ENCODE measurements at places on chromosomes 13 and 19.

DNA sequence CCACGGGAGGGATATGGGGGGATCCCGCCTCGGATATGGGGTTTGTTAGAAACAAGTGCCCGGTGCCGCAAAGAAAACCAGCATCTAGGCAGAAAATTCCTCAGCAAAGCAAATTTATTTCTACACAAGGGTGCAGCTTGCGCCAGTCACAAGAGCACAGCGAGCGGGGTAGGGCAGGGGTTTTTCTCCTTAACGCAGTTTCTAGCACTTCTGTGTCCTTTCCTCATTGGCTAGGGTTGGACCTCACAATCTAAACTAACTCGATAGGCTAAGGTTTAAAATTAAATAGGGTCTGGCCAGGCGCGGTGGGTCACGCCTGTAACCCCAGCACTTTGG lies 595 bp downstream of the ZNF440 start:
- no peak for DNase-seq

DNA sequence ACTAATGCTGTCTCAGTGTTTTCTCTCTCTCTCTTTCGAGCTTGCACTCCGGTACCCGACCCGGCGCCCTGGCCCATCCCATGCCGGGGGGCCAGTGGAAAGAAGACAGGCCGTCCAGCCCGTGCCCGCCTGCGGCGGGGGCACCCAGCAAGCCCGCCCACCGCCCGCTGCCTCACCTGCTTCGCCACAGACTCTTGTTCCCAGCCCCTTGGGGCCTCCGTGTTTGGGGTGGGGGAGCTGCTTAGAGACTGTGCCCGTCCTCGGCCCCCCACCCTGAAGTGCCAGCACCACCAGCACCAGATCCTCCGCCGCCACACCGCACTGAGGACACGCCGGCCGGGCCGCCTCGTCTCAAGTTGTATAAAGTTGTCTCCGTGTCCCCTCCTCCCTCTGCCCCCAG lies 2.4 kb downstream of the LENG9 start:
- no peak for DNase-seq

GRCh38 chr13:51599444-51600176 lies 15.3 kb downstream of the WDFY2 start:
- no peak for DNase-seq

DNA sequence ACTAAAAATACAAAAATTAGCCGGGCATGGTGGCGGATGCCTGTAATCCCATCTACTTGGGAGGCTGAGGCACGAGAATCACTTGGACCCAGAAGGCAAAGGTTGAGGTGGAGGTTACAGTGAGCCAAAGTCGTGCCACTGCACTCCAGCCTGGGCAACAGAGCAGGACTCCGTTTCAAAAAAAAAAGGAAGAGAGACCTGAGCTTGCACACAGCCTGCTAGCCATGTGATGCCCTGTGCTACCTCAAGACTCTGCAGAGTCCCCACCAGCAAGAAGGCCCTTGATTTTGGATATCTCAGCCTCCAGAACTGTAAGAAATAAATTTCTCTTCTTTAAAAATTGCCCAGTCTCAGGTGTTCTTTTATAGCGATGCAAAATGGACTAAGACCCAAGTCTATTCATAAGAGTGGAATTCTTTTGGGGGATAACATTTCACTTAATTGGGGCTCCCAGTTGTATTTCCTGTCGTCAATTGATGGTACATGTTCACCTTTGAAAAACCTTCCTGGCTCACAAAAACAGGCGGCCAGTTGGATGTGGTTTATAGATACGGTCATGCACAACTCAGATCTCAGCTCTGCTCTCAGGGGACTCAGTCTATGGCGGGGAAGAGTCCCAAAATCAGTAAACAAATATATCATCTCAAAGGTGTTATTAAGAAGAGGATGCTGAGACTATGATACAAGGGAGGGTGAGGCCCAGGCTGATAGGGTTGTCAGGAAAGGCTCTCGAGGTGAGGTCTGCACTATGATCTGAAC lies 2.4 kb upstream of the CHERP start:
- DNase-seq = no peak

DNA sequence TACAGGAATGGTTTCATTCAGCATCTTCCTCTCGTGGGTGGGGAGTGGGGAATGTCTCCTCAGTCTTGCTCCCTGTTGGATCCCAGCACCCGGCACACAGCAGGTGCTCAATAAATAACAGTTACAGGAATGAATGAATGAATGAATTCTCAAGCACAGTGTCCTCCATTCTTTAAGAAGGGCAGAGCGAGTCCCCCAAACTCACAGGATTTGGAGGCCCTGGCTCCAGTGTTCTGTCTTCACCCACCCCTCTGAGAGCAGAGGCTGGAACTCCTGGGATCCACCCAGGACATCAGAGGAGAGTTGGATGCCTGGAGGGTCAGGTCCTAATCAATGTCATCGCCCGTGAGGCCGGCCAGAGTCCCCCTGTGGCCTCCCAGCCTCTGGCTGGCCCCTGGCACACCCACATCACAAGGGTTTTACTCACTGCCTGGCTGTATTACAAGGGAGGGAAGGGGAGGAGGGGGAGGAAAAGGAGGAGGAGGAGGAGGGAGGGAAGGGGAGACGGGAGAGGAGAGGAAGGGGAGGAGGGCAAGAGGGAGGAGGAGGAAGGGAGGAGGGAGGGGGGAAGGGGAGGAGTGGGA lies 8.7 kb upstream of the CREB3L3 start:
- DNase-seq = no peak

DNA sequence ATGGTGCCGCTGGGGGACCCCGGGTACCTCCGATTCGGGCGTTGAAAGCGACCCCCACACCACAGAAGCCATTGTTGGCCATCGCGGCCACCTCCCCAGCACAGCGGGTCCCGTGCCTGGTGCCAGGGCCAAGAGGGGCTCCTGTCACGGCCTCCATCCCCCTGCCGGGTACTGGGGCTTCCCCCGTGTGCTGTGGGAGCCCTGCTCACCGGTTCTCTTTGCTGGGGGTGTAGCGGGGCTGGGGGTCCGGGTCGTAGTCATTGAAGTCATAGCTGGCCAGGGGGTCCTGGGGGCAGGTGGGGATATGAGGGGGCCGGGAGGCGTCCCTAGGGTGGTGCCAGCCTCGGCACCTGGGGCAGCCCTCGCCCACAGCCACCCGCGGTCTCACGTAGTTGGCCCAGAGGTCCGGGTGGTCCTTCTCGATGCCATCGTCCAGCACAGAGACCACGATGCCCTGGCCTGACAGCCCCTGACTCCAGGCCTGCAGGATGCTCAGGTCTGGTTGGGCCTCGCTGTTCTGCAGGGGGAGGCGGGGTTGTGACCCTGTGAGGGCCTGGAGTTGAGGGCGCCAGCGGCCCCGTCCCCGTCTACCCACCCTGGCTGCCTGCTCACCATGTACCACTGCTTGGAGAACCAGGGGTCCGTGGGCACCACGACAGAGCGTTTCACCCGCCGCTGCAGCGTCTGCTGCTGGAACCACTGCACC lies 2.4 kb downstream of the PCSK4 start:
- no peak for DNase-seq

- DNase-seq = no peak
Observed at GRCh38 chr19:13652810-13653590, 111.3 kb upstream of the MRI1 start.

Data from cortex of kidney (tissue), 1 donor.